ENCODE measurements at places on chromosomes 3 and 15. TPM values are rescaled to one million over a fixed set of nuclear protein-coding genes. Genes with fewer than 3 reads are reported as not detected.

GRCh38 chr3:25902586-25902985 is 112.7 kb downstream of the OXSM start:
- no peaks in the 10 kb centered on the region for H3K27me3 ChIP-seq
- H3K36me3 ChIP-seq: no peaks in the 10 kb centered on the region
- no peaks in the 10 kb centered on the region for H3K4me1 ChIP-seq
- H3K4me3 ChIP-seq: no peak overlapping the region

DNA sequence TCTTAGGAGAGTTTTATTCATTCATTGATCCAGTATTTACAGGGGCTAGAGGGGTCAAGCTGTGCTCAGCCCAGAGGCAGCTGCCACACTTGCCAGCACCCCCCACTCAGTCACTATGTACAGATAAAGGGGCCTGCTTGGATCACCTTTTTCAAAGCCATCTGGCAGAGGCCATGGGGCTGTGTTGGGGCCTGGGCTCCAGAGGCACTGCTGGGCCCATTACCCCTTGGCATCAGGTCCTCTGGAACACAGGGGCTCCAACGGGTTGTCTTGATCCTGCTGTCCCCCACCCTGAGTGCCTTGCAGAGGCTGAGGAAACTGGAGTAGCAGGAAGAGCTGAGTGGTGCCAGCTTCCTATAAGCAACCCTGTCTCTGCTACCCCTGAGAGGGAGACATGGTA is 43.9 kb downstream of the SEMA3G start:
- H3K4me1 ChIP-seq: no peaks in the 10 kb centered on the region
- H3K4me3 ChIP-seq: no peak overlapping the region
- H3K36me3 ChIP-seq: peaks cover 48% of the 10 kb centered on the region
- no peak overlapping the region for H3K27ac ChIP-seq
- H3K27me3 ChIP-seq: no peaks in the 10 kb centered on the region

DNA sequence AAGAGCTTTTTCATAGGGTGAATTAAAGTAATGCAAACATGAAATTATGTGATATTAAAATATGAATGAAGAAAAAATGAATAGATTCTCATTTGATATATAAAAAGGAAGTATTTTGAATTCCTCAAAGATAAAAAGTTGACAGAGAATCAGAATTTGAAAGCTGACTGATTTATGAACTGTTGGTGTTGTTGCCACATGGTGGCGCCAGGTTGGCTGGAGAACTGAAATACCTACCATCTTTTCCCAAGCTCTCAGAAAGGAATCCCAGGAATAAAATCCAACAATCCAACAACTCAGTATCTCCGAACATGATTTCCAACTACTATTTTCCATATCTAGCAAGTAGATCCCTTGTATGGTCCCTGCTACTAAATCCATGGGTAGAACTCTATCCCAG is 3.1 kb downstream of the MYRIP start:
- no peak for DNase-seq
- no peaks in the 10 kb centered on the region for H3K36me3 ChIP-seq
- no peak overlapping the region for H3K4me3 ChIP-seq
- H3K27me3 ChIP-seq: peaks cover 21% of the 10 kb centered on the region

- H3K4me3 ChIP-seq: no peak overlapping the region
- H3K27me3 ChIP-seq: no peaks in the 10 kb centered on the region
- H3K36me3 ChIP-seq: no peaks in the 10 kb centered on the region
- no peak overlapping the region for H3K27ac ChIP-seq
- no peak for DNase-seq
These were observed 96.2 kb upstream of the ROBO2 start for GRCh38 chr3:76943671-76944070.

DNA sequence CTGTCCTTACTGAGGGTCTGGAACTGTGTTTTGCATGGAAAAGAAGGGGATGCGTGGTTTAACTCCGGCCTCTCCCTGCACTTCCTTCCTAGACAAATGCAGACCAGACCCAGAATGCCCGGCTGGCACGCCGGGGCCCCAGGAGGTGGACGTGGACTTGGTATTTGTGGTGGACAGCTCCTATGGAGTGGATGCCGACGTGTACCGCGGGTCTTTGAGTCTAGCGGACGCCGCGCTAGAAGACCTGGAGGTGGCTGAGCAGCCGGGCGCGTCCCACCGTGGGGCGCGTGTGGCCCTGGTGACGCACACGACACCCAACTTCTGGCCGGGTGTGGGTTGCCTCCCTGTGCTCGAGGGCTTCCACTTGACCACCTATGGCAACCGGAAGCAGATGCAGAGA is 81.8 kb upstream of the COL6A5 start:
- H3K36me3 ChIP-seq: no peaks in the 10 kb centered on the region
- H3K4me3 ChIP-seq: no peak overlapping the region
- DNase-seq: no peak
- no peaks in the 10 kb centered on the region for H3K27me3 ChIP-seq
- no peak overlapping the region for H3K27ac ChIP-seq

- no peaks in the 10 kb centered on the region for H3K27me3 ChIP-seq
- DNase-seq: no peak
- H3K36me3 ChIP-seq: no peaks in the 10 kb centered on the region
- H3K27ac ChIP-seq: peak overlapping the region; percentile 14
These were observed 115.6 kb downstream of the FNDC3B start for GRCh38 chr3:172154768-172155664.

DNA sequence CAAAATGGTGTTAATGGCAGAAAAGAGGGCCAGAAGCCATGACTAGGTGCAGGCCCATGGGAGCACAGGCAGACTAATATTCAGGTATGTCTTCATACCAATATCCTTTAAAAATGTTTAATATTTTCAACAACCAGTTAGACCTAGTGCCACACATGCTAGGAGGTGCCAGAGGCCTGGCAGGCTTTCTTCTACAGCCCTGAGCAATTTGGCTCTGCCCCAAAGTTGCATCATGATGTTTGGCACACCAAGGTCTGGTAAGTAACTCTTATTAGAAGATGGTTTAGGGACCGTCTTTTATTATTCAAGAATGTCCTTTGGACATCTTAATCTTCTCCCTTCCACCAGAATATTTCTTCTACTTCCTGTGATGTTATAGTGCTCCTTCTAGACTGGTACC is 34.8 kb downstream of the MITF start:
- H3K27ac ChIP-seq: peak overlapping the region; percentile 65
- H3K27me3 ChIP-seq: no peaks in the 10 kb centered on the region
- H3K4me3 ChIP-seq: no peak overlapping the region
- no peaks in the 10 kb centered on the region for H3K4me1 ChIP-seq

DNA sequence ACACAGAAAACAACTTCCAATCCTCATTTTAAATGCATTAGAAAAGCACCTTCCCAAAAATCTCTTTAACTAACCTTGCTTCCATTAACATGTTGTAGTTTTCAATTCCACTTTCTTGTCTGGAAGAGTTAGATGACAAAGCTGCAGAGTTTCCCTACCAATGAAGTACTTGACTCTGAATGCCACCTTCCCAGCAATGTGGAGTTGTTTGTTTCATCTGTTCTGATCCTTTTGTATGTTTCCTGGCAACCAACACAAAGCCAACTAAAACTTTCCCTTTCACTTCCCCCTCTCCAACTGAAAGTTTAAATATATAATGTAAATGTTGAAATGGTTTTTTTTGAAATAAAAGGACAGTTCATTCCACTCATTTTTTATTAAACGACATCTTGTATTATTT is at the start of gene WDR49:
Gene WDR49, minus strand, starts transcription at position 183 of the 400 bp plus-strand sequence. CDS start 517 bp downstream, outside the sequence.
- H3K4me3 ChIP-seq: no peak within 1 kb of the TSS
- H3K4me1 ChIP-seq: no peaks in the 10 kb centered on the region
- H3K27me3 ChIP-seq: no peaks in the 10 kb centered on the region
- no peak for DNase-seq
- no peak within 1 kb of the TSS for H3K27ac ChIP-seq

- no peaks in the 10 kb centered on the region for H3K36me3 ChIP-seq
- H3K27ac ChIP-seq: no peak overlapping the region
- DNase-seq: no peak
- no peaks in the 10 kb centered on the region for H3K4me1 ChIP-seq
These were observed 309.1 kb downstream of the TUSC7 start for GRCh38 chr3:117018655-117019054.

DNA sequence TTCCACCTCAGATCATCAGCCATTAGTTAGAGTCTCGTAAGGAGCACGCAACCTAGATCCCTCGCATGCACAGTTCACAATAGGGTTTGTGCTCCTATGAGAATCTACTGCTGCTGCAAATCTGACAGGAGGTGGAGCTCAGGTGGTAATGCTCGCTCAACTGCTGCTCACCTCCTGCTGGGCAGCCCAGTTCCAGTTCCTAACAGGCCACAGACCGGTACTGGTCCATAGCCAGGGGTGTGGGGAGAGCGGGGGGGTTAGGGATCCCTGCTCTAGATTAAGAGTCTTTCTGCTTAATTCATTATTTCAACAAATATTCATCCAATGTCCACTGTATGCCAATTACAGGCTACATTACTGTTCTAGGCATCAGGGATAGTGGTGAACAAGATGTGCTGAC is 170.4 kb upstream of the KBTBD8 start:
- no peak for DNase-seq
- no peaks in the 10 kb centered on the region for H3K27me3 ChIP-seq
- no peaks in the 10 kb centered on the region for H3K36me3 ChIP-seq
- no peaks in the 10 kb centered on the region for H3K4me1 ChIP-seq
- no peak overlapping the region for H3K27ac ChIP-seq

DNA sequence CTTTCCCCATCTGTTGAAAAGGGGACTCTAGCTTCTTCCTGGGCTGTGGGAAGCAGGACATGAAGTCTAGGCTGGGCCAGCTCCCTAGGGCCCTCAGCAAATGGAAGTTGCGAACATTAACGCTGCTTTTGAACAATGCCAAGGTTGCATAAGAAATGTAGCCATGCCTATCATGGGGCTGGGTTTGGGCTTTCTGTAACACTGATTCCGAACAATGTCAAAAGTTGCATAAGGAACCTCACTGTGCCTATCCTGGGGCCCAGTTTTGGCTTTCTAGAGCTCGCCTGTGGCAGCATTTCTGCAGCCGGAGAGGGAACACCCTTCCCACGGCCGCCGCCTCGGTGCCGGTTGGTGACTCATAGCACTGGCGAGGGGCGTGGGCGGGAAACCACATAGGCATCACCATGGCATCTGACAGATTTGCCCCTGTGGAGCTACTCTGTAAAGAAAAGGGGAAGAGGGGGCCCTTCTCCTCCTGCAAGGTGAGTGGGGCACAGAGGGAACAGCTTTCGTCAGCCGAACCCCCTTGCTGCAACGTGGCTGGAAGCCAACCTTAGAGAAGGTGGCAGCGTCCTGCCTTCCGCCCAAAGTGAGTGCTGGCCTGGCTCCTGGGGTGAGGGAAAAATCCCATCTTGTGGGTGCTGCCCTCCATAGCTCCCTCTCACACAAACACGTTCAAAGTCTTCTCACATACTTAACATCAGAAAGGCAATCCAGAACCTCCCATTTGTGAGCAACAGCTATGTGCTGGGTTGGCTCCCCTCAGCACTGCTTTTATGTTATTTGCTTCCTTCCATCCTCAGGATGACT is 46.6 kb upstream of the ATP2B2 start:
- H3K4me3 ChIP-seq: no peak overlapping the region
- no peaks in the 10 kb centered on the region for H3K27me3 ChIP-seq
- DNase-seq: peak; percentile 63
- no peaks in the 10 kb centered on the region for H3K36me3 ChIP-seq
- H3K27ac ChIP-seq: no peak overlapping the region

GRCh38 chr15:60972301-60972700 is 256.8 kb downstream of the RORA start:
- H3K27me3 ChIP-seq: no peaks in the 10 kb centered on the region
- no peak for DNase-seq
- H3K4me1 ChIP-seq: peaks cover 42% of the 10 kb centered on the region
- H3K27ac ChIP-seq: no peak overlapping the region
- no peaks in the 10 kb centered on the region for H3K36me3 ChIP-seq
- no peak overlapping the region for H3K4me3 ChIP-seq

- H3K27me3 ChIP-seq: no peaks in the 10 kb centered on the region
- no peak overlapping the region for H3K27ac ChIP-seq
- no peak overlapping the region for H3K4me3 ChIP-seq
- no peaks in the 10 kb centered on the region for H3K36me3 ChIP-seq
These were observed 17.4 kb upstream of the SHF start for GRCh38 chr15:45205192-45205591.

GRCh38 chr3:24907106-24907505 is 412.5 kb upstream of the THRB start:
- no peaks in the 10 kb centered on the region for H3K36me3 ChIP-seq
- no peaks in the 10 kb centered on the region for H3K27me3 ChIP-seq
- no peak for DNase-seq
- no peak overlapping the region for H3K27ac ChIP-seq
- no peak overlapping the region for H3K4me3 ChIP-seq

GRCh38 chr3:49813497-49814174 is at the start of gene UBA7:
TSS of gene UBA7 (minus strand) at chr3:49813953. CDS start at chr3:49813787, 166 bp downstream.
- peak within 1 kb of the TSS; percentile 57 for H3K4me3 ChIP-seq
- H3K27ac ChIP-seq: peak within 1 kb of the TSS; percentile 79
- H3K27me3 ChIP-seq: no peaks in the 10 kb centered on the region
- DNase-seq: peak; percentile 84
- peaks cover 20% of the 10 kb centered on the region for H3K4me1 ChIP-seq

DNA sequence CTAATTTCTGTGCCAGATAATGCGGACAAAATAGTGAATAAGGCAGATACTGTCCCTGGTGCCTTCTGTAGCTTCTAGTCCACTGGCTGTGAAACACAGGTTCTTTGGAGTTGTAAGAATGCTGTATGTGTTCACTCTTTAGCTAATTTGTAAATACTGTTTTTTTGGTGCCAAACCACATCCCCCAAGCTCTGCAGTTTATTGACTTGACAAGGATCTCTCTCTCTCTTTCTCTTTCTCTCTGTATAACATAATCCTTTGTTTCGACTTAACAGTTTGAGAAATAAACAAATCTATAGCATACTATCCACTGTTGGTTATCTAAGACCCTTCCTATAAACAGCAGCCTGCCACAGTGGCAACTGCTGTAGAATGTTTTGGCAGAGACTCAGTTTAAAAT is 7.6 kb downstream of the SMAD3 start:
- no peaks in the 10 kb centered on the region for H3K4me1 ChIP-seq
- no peaks in the 10 kb centered on the region for H3K36me3 ChIP-seq
- H3K27me3 ChIP-seq: no peaks in the 10 kb centered on the region
- no peak overlapping the region for H3K27ac ChIP-seq
- no peak for DNase-seq

- no peak for DNase-seq
- H3K4me3 ChIP-seq: no peak overlapping the region
These were observed 43.2 kb downstream of the LRRFIP2 start for GRCh38 chr3:37130984-37131859.

Gene GP9
- total RNA-seq: not detected

Gene DUOX1
- total RNA-seq: 1.7 TPM

Gene MAPKAPK3
- total RNA-seq: 15.2 TPM

Gene PARP15
- total RNA-seq: 2.0 TPM

Gene NRROS
- 6.1 TPM for total RNA-seq

Gene GOLGA6L10
- 1.8 TPM for total RNA-seq

Gene MUSTN1
- total RNA-seq: 9.3 TPM

Gene TMCO5A
- not detected for total RNA-seq

Gene KCNMB3
- total RNA-seq: 3.9 TPM

Measured in sigmoid colon (tissue), 7 donors.